Activated CD4-positive, CD25-positive, alpha-beta regulatory T cell (primary cell): ENCODE measurements at places on chromosomes 1 and 21.

DNA sequence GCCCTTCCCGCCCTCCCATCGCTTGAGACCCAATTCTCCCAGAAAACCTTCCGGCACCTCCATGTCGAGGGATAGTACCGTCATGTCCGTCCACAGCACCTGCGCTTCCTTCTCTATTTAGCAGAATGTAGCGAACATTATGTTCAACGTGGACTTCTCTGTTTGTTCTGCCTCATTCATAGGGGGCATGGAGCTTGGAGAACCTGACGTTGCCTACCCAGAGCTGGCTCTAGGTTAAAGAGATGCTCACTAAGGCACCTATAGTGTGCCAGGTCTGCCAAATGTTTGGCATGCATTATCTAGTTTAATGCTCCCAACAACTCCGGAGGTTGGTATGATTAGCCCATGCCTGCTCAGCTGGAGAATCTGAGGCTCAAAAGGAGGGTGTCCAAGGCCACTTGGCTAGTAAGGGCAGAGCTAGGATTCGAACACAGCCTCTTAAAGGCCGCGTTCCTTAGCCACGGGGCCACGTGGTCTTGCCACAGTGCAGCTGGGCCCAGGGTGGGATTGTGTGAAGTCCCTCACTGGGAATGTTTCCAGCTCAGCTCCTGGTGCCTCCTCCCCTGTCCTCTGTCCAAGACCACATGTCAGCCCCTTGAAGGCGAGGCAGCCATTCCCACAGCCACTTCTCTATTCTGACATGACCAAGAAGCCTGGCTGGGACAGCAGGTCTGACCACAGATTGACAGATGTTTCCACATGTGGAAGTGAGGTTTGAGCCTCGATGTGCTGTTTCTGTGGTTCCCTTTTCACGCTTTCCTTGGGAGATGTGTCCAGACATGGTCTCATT, 57.8 kb downstream of the RUNX3 start:
- DNase-seq, result no peak

GRCh38 chr1:32759521-32759981, 57.0 kb upstream of the SYNC start:
- DNase-seq, result no peak

- no peak for DNase-seq
Observed at GRCh38 chr1:244863491-244864252, 671 bp downstream of the HNRNPU start.

- DNase-seq, result no peak
Observed at GRCh38 chr1:10019561-10019960, 13.2 kb upstream of the UBE4B start.

DNA sequence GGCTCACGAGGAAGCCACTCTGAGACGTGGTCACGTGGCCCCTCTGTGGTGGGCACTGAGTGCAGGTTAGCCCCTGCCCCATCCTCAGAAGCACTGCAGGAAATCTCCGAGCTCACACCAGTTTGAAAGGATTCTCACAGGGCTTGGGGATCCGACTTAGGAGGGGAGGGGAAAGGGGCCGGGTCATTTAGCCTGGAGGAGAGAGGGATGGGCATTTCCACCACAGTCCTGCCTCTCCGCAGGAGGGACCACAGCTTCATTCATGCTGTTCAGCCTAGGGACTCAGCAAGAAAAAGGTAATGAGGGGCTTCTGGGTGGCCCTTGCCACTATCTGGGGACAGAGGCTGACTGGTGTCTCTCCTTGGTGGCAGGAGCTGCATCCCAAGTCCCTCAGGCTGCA, 126.5 kb downstream of the NPHP4 start:
- no peak for DNase-seq
